ENCODE measurements at places on chromosomes 1 and 21.

DNA sequence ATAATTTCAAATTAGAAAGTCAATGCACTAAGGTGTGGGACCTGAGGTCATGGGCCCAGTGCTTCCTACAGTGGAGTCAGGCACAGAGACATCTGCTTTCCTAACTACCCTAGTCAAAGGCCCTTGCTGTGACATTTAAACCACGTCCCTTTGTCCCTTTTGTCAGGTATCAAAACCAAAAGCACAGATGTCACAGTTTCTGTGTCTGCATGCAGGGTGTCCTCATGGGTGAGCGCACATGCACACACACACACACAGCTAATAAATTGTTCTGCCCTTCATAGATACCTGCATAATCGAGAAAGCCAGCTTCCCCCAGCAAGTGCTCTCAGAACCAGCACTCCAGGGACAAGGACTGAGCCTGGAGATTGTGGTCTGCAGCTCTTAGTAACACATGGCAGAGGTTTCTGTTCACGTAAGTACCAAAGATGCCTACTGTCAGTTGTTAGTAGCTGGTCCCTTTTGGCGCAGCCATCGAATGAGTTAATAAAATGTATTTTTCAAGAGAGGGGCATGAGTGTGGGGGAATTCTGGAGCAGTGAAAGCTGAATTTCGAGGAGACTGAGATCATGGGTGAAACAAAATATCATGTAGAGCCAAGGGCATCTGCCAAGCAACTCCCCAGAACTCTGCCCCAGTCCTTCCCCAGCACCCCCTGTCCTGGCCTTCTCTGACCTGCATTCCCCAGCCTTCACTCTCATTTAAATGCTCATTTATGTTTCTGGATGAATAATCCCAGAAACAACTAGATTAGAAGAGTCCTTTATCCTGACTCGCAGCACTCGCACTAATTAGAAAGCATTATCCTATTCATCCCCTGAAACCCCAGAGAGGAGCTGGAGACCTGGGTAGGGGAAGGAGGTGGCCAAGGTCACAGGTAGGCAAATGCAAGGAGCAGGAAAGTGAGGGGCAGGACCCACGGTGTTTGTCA, 25.5 kb downstream of the TNR start:
- no peak for DNase-seq

DNA sequence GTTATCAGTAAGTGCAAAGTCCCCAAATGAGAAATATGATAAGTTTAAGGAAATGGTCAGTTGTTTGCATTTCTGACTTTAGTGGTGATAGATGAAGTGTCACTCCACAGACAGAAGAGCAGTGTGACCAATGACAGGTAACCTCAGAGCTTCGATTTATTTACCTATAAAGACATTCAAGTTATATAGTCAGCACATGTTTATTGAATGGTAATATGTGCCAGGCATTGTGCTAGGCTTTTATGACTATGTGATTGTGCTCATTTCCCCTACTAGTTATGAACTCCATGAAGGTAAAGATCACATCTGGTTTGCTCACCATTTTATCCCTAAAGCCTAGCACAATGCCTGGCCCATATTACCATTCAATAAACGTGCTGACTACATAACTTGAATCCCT, 222.4 kb downstream of the HHIPL2 start:
- no peak for DNase-seq

DNA sequence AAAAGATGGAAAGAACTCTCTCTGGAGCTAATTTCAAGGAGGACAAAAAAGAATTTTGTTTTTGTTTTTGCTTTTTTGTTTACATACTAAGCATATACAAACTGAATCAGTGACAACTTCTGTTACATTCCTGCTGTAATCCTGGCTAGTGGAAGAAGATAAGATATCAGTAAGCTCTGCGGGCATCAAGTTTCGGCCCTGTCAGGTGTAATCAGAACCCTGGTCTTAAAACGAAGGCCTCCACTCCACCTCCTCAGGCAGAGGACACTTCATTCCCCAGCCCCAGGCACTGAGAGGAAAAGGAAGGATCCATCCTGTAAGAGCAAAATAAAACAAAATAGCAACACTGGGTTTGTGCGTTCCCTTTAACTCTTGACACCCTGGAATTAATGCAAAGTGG, 88.9 kb upstream of the ARHGAP29 start:
- no peak for DNase-seq

DNA sequence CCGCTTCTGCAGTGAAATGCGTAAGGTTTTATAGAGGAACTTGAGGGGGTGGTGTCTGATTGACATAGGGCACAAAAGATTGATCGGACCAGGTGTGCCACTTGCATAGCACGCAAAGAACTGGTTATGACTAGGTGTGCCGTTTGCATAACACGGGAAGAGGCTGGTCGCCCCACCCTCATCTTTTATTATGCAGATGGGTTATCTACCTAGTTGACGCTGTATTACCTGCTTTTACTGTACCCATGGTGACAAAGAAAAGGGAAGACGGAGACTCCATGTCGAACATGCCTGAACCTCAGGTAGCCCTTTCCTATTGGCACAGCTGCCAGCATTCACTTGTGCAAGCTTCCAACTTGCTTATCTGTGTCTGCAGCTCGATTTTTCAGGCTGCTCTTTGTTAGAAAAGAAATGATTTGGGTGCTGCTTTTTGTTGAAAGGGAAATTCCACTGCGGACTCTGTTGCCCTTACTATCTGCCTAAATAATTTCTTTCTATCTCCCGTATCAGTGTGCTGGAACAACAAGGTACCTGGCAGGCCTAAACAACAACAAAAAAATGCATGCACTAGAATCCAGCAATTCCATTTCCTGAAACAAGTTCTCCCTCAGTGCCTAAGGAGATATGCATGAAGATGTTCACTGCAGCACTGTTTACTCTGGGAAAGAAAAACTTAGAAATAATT, 194.4 kb upstream of the KAZN start:
- DNase-seq = no peak

DNA sequence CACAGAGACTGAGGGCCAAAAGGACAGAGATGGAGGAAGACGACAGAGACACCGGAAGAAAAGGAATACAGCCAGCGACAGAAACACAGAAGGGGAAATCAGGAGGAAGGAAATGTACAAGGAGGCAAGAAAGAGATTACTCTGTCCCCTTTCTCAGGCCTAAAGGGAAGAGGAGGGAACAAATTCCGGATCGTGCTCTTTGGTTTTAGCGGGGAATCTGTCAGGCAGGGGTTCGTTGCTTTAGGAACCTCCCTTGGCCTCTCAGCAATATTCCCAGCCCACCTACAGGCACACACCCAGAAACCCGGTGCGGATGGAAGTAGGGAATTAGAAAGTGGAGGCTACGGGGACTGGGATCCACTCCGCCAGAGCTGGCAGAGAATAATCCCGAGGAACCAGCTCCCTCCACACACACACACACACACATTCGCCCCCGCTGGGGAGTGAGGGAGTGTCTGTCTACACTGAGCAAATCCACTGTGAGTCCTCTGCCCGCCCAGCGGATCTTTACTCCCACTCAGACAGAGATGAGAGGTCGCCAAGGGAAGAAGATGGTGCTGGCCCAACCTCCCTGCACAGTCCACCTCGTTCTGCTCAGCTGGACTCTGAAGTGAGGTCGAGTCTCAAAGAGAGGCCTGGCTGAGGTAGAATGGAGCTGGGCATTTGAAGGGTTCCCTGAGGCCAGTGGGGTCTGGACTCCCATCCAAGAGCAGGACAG, 5.7 kb downstream of the TAL1 start:
- DNase-seq = no peak

GRCh38 chr1:150708595-150708994, 11.6 kb upstream of the GOLPH3L start:
- no peak for DNase-seq

- no peak for DNase-seq
These were observed 179.1 kb downstream of the PSMG1 start for GRCh38 chr21:39003982-39004633.

- no peak for DNase-seq
These were observed 65.8 kb downstream of the USP25 start for GRCh38 chr21:15795533-15795932.

DNA sequence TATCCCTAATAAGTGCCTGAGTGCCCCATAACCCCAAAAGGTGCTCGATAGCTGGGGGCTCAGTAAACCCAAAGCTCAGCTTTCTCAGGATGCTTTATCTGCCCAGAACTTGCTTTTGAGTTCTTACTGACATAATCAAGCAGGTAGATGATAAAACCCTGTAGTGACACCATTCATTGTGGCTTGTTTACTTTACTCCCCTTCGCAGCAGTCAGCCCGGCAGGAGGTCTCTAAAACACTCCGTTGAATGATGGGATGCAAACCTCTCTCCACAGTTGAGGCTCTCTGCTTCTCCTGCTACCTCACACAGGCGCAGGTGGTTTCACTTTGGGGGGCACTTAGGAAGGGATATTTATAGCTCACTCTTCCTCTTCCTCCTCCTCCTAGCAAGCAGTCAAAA, 349.4 kb downstream of the HLX start:
- no peak for DNase-seq

- no peak for DNase-seq
These were observed 290.8 kb downstream of the LRRC7 start for GRCh38 chr1:69858534-69858933.

DNA sequence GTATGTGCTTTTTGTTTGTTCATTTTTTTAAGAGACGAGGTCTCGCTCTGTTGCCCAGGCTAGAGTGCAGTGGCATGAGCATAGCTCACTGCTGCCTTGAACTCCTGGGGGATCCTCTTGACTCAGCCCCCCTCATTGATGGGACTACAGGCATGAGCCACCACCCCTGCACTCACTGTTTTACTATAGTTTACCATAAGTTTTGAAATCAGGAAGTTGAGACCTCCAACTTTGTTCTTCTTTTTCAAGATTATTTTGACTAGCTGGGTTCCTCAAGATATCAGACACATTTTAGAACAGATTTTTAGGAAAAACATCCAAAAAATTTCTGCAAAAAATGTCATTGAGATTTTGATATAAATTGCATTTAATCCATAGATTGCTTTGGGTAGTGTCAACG, 120.4 kb upstream of the FGGY start:
- no peak for DNase-seq

DNA sequence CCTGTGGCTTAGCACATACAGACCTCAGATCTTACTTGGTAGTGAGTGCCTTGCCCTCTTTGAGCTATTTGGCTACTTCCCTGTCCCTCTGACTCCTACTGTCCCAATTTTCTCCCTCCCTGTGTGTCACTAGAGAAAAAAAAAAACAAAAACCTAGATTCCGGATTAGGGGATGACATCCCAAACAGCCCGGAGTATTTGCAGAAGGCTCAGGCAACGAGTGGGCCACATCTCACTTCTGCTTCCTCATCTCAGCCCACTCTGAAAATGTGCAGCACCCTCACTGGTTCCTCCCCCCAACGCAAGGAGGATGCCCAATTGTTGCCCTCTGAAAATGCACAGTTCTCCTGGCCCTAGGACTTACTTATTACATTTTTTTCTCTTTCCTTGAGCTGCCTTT, 4.9 kb downstream of the NHLH1 start:
- DNase-seq = no peak

DNA sequence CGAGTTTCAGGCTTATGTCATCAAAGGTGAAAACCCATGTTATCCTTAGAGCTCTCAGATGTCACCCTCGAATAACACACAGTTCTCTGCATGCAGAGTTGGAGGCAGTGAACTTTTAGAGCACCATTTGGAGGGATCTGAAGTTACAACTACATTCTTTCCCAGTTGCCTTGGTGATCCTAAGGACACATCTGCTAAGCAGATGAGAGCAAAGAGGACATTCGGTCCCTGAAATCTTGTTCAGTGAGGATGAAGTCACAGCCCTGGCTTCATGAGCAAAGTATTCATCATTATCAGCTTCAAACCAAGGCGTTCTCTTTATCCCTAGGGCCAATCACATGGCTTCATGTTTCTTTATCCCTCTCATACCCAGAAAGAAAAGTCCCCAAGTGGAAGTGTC, 23.1 kb upstream of the MCOLN2 start:
- DNase-seq = no peak

DNA sequence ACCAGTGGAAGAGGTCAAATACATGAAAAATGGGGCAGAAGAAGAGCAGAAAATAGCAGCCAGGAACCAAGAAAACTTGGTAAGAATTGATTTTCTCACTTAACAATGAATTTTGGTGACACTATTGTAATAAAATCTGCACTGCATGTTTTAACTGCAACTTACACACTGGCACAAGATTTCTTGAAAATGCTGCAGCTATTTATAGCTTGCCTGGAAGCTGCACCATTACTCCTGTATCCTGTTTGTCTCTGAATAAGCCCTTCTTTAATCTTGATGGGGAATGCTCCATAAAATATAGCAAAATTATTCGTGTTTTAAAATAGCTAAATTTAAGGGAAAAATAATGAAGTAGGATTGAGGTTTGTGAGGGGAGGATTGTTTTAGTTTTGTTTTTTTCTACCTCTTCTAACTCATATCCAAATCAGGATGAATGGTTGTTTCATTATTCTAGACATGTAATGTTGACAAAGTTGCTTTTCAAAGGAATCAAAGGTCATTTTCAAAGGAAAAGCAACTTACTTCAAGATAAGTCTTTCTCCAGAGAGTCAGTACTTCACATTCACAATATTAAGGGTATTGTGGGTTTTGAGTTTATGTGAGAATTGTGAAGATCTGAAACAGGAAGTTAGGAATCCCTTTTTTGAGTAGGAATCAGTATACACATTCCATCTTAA, 120.9 kb downstream of the C1orf21 start:
- no peak for DNase-seq

GRCh38 chr21:29299916-29300806, 1.4 kb downstream of the BACH1 start:
- DNase-seq = no peak

GRCh38 chr1:84174051-84174556, 30.0 kb downstream of the PRKACB start:
- DNase-seq = no peak

DNA sequence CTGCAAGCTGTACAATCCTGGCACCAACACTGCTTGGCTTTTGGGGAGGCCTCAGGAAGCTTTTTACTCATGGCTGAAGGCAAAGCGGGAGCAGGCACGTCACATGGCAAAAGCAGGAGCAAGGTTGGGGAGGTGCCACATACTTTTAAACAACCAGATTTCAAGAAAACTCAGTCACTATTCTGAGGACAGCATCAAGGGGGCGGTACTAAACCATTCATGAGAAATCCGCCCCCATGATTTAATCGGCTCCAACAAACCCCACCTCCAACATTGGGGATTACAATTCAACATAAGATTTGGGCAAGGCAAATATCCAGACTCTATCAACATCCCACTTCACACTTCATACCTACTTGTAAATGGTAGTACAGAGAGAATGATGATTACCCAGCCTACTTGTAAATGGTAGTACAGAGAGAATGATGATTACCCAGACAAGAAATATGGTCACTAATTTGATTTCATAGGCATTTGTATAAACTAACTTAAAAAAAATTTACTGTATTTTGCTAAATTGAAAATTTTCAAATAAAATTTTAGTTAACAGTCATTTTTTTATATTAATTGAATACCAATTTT, 24.9 kb downstream of the ATP5PF start:
- no peak for DNase-seq

DNA sequence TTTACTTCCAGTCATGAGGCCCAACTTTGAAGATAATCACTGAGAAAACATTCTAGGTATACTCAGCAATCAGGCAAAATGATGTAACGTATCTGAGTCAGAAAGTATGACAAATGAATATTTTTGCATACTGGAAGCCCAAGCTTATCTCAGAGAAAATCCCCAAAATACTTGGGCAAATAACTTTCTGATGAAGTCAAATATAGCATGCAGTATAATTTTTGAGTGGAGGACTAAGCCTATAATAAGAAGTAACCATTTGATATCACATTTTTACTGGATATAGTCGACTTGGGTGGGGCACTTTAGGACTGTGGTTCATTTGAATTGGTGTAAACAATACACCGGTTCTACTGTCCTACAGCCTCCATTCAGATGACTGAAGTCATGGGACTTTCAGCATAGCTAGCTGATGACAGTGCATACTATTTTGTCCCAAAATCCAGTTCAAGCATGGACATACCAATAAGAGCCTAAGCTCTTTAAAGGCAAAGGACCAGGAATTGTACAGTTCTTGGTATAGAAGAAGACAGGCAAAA, 2.3 kb upstream of the GADD45A start:
- DNase-seq = no peak

Measured in T-helper 2 cell (primary cell).